ENCODE measurements at places on chromosomes 3 and 15.

DNA sequence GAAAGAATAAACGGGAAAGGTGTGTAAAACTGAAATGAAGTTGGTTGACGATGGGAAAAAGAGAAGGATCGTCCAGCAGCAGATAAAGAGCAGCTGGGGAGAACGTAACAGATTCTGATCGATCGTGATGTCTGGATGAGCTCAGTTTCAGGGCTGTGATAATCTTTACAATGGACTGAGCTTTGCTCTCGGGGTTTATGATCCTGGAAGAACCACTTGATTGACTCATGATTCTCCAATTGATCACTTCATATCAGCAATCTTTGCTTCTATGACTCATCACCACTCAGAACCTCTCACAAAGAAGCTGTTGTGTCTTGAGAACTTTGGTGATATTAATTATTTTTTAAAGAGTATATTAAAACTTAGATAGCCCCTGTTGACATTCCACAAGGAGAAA, 690.7 kb downstream of the TUSC7 start:
- no peak for DNase-seq

- DNase-seq, result no peak
Measured at GRCh38 chr15:63236272-63236671, 41.1 kb upstream of the APH1B start.

GRCh38 chr15:25830844-25831451, 32.2 kb downstream of the ATP10A start:
- no peak for DNase-seq

GRCh38 chr15:68152342-68152741, 52.8 kb downstream of the CALML4 start:
- DNase-seq, result no peak

- peak; percentile 12 for DNase-seq
Measured at GRCh38 chr3:58034738-58035523, 26.7 kb downstream of the FLNB start.

DNA sequence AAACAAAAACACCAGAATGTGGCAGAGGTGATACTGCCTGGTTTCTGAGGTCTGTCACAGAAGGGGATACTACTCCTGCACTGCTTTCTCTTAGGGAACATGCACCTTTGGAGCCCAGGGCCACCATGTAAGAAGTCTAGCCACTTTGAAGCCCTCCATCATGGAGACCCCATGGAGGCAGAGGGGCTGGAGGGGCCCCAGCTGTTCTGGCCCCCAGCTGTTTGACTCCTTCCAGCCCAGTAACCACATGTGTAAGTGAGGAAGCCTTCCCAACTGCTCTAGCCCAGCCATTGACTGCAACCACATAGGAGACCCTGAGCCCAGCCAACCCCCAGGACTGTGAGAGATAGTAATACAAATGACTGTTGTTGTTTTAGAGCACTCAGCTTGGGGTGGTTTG, 9.0 kb upstream of the IGDCC4 start:
- no peak for DNase-seq

DNA sequence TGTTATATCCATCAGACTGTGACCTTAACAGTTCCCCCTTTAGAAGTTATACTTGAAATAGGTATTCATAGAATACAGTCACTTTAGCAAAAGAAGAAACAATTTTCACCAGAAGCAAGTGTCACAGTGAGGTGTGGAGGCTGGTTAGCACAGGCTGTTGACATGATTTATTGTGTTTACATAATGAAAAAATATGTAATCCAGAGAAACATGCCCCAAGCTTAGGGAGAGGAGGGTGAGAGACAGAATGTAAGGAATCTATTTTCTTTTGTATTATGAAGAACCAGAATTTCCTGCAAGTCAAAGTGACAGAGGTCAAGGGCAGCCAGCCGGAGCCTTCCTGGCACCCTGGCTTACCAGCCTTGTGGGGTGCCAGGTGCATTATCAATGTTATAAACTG, 4.0 kb downstream of the IL12A start:
- DNase-seq, result no peak

Data from stimulated activated naive CD4-positive, alpha-beta T cell (primary cell).